ENCODE measurements at places on chromosomes 4 and X.

DNA sequence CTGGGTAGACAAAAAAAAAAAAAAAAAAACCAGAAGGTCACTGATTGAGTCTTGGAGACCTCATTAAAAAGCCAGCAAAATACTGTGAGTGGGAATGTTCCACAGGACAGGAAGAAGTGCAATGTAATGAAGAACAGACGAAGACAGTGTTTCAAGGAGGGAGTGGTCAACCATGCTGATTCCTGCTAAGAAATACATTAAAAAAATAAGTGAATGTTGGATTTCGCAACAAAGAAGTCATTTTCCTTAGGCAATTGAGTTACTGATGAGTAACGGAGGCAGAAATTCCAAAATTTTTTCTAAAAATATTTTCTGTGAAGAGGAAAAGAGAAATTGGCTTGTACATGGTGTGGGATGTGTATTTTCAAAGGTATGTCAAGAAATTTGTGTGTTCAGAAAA lies 94.3 kb upstream of the FAM47B start:
- no peak for DNase-seq

DNA sequence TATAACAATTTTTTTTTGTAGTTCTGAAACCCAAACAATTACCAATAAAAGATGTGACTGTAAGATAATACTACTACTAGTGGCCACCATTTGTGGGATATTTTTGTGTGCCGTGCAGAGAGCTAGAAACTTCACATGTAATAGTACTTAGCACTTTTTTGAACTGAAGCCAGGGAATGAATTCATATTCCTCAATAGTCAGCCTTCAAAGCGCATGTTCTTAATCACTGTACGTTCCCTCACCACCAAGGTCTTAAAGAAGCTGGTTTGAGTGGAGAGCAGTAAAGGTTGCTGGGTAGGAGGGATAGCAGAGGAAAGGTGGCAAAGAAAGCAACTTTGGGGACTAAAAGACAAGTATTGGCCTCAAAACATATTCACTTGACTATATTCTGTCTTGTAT lies 9.6 kb upstream of the RUFY3 start:
- no peak for DNase-seq

DNA sequence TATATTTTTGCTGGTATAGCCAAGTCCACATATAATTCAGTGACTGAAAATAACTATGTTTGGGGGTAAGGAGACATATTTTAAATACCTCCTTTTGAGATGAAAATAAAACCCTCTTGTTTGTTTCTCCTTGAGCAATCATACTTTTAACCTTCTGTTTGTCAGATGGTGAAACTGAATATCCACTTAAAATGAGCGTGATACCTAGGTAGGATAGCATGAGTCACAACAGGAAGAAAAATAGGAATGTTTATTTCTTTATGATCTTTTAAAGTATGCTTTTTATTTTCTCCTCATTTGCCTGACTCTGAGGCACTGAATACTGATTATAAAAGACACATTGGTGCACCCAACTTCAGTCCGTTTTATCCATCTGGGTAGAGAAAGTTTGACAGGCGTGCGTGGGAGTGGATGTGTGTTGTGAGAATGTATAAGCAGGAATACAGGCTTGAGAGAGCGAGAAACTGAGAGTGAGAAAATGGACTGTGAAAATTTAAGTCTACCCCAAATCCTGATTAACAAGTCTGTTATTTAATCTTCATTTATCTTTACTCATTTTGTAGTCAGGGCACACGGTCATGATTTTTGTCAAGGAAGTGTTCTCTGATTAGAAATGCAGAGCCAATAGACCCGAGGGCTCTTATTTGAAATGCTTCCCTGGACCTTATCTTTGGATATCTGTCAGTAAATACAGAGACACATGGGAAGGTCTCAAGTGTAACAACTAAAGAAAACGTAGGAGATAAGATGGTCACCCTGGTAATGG lies 62.1 kb upstream of the ANTXR2 start:
- no peak for DNase-seq

GRCh38 chrX:131789664-131790063 lies 233.4 kb upstream of the STK26 start:
- no peak for DNase-seq

DNA sequence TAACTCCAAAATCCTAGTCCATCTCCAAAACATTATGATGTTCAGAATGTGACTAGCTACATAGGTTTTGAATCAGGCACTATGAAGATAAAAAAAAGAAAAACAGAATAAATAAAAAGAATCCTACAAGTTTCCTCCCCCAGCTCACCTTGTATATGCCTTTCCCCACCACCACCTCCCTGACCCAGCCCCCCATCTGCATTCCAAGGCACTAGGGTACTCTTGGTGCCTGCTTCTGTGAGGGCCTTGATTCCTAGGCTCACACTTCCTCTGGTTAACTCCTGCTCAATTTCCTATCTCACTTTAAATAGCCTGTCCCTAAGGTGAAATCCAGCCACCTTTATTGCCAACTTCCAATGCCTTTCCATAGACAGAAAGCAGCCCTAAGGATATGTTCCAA lies 178.7 kb upstream of the ATOH1 start:
- no peak for DNase-seq

- peak; percentile 53 for DNase-seq
These were observed 144.6 kb downstream of the AMELX start for GRCh38 chrX:11437642-11438379.

All from femur (tissue), 1 donor.